ENCODE measurements at places on chromosomes 2 and 18.

DNA sequence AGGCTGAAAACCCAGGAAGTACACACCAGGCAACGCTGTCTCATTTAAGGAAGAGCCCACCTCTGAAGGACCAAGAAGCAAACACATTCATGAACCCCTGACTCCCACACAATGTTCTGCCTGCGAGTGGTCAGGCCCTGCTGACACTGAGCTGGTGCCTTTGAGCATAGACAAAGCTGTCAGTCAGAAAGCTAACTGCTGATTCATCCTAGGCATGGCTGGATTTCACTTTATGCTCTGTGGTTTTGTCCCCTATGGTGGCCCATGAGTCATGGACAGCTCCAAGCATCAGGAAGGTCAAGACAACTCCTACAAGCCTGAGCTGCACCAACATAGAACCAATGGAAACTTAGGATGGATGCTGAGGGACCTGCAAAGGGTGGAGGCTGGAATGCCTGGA is 78.9 kb downstream of the UXS1 start:
- DNase-seq = no peak

GRCh38 chr2:130764035-130764820 is 8.9 kb downstream of the AMER3 start:
- DNase-seq = no peak

GRCh38 chr2:174654419-174654941 is 56.9 kb upstream of the WIPF1 start:
- DNase-seq = no peak

- DNase-seq = no peak
These were observed 413.8 kb upstream of the LINC00305 start for GRCh38 chr18:64562651-64563050.

GRCh38 chr2:237195396-237196120 is 109.9 kb downstream of the COPS8 start:
- DNase-seq = no peak

DNA sequence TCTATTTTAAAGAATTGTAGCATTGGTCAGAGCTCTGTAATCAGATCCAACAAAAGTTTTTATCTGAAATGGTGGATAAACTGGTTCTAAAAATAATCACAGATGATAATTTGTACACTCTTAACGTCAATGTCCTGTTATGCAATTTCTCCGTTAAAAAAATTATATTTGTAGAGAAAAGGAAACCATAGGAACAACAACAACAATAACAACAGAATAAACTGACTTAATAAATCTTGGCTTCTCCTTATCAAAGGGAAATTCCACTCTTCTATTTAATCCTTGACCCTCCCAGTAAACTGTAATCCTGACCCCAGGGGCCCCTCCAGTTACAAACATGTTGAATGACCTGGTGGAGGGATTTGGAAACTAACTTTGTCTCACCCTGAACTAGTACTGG is 78.6 kb upstream of the ZFP36L2 start:
- DNase-seq = no peak

DNA sequence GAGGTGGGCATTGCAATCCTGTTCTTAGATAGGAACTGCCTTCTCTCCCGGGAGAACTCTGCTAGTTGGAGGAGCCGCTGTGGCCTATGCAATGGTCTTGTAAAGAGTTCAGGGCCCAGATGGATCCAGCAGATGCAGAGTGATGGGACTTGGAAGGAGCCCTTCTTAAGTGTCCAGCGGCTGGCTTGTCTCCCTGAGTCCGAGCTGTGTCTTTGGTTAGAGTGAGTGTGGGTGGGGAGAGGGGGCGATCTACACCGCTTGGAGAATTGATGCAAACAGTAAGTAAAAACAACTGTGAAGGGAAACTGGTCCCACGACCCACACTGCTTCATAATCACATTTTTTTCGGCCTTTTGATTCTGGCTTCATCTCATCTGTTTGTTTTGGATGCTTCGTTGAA is 89.8 kb upstream of the CYRIA start:
- DNase-seq = no peak

- no peak for DNase-seq
These were observed 81.1 kb upstream of the CAVIN2 start for GRCh38 chr2:191927991-191928390.

DNA sequence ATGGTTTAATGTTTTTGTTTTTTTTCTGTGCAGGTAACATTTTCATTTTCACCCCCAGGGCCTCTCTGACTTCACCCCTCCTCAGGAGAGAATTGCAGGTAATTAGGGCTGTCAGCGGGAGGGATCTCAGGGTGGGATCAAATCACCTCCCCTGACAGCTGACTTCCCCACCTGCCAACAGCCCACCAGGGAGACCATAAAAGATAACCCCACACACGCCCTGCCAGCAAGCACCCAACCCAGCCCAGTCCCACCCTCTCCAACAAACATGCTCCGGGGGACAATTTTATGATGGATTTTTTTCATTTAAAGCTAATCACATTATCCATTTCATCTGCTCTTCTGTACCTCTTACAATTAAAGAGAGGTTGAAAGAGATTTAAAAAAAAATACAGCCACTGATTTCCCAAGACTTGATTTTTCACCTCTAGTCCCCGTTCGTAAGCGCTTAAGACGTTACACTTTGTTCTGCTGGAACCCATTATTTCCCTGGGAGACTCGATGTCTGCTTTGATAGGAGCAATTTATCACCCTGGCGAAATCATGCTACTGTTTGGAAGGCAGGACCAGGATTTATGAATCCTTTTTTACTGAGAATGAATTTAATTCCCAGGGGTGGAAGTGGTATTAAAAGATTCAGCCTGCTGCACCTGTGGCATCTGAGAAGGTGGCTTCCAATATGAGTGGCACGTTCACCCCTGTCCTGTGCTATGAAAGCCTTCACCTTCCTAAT is 232.9 kb upstream of the ID2 start:
- no peak for DNase-seq
